ENCODE measurements at places on chromosomes 2 and 18.

DNA sequence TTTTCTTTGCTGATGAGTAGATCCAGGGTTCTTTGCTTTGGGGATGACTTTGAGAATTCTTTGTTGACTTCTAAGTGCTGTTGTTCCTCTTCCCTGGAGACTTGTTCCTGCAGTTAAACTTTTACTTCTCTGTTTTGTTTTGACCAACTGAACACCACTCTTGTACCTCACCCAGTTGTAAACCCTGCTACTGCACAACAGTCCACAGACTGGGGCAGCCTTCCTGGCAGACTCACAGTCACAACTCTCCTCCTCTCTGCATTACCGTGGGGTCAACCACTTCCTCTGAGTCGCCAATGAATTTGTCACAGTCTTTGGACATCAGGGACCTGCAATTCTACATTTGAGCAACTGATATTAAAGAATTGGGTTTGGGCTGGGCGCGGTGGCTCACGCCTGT lies 3.8 kb upstream of the SLC8A1 start:
- no peak for DNase-seq

DNA sequence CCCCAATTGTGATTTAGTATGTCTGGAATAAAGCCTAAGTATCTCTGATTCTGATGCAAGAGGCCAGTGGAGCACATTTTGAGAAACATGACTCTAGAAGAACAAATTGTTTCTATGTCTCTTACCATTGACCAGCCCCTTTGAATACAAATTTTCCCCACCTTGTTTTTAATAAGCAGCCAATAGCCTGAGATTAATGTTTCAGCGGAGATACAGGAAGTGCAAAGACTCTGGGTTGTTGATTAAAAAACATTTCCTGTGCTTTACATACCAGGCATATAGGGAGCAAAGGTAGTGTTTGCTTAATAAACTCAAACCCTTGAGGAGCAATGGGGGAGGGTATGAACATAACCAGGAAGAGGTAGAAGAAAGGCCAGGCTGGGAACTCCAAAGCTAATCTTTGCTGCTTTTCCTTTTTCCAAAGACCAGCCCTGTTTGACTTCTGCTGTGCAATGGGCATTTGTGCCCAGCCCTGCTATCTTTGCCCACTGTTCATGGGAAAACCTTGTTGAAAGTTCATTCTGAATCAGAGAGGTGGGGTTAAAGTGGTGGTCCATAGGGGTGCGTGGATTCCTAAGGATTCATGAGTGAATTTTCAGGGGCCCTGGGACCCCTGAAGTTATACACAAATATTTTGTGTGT lies 29.3 kb downstream of the UPP2 start:
- DNase-seq, result no peak

GRCh38 chr2:156349161-156349560 lies 16.6 kb upstream of the NR4A2 start:
- DNase-seq, result no peak

DNA sequence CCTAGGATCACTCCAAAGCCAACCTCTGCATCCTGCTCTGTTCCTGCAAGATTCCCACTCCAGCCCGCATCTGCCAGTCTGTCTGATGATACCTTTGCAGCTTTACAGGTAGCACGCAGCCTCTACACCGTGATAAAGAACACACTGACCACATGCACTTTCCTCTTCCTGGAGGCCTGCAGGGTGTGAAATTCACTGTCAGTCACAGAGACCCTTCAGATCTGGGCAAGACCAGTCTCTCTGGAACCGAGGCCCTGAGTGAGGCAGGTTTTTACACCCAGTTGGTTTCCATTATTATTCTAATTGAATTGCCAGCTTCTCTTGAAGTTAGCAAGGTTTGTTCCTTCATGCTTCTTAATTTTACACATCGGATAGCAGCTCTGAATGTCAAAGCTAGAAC lies 30.5 kb upstream of the TWIST2 start:
- no peak for DNase-seq

- no peak for DNase-seq
Measured at GRCh38 chr2:140136366-140136765, 1356.2 kb upstream of the NXPH2 start.

- DNase-seq, result no peak
Measured at GRCh38 chr2:30732376-30732775, 74.9 kb downstream of the CAPN13 start.

- DNase-seq, result no peak
Measured at GRCh38 chr2:42369532-42370229, 8.7 kb upstream of the COX7A2L start.

- DNase-seq, result no peak
Measured at GRCh38 chr2:44959855-44960254, 18.4 kb downstream of the SIX3 start.

- DNase-seq, result no peak
Measured at GRCh38 chr18:69978732-69979715, 31.4 kb upstream of the CD226 start.

GRCh38 chr2:228938629-228939028 lies 332.5 kb downstream of the PID1 start:
- DNase-seq, result no peak

GRCh38 chr2:75007819-75008218 lies 49.4 kb downstream of the POLE4 start:
- DNase-seq, result no peak

GRCh38 chr2:147933931-147934330 lies 86.6 kb downstream of the ORC4 start:
- no peak for DNase-seq

DNA sequence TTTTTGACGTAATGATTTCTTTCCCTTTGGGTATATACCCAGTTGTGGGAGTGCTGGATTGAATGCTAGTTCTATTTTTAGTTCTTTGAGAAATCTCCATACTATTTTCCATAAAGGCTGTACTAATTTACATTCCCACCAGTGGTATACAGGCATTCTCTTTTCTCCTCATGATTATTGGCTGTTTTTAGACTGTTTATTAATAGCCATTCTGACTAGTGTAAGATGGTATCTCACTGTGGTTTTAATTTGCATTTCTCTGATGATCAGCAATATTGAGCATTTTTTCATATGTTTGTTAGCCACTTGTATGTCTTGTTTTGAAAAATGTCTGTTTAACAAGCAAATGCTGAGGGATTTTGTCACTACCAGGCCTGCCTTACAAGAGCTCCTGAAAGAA lies 9.2 kb upstream of the CD28 start:
- no peak for DNase-seq

- no peak for DNase-seq
Measured at GRCh38 chr2:168920504-168921157, 19.5 kb downstream of the G6PC2 start.

- no peak for DNase-seq
Measured at GRCh38 chr2:118224895-118225311, 136.6 kb downstream of the INSIG2 start.

DNA sequence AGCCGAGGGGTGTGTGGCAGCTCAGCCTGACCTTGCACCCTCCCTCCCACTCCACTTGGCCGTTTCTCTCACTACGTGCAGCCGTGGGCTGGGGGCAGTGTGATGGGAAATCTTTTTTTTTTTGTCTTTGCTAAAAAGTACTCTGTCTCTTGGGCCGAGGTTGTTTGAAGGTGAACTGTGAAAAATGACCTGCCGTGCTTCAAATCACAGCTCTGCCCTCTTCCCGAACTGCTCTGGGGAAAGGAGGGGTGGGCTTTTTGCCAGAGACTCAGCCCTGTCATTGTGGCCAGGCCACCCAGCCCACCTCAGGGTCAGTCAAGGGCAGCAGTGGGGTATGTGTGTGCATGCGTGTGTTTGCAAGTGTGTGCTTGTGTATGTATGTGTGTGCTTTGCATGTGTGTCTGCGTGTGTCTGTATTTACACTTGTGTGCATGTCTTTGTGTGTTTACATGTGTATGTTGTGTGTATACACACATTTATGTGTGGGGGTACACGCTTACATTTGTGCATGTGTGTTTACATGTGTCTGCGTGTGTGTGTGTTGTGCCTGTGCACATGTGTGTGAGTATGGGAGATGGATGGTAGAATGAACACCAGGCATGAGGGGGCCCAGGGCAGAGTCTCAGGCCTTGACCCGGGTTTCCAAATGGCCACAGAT lies 61.3 kb upstream of the HAAO start:
- no peak for DNase-seq

DNA sequence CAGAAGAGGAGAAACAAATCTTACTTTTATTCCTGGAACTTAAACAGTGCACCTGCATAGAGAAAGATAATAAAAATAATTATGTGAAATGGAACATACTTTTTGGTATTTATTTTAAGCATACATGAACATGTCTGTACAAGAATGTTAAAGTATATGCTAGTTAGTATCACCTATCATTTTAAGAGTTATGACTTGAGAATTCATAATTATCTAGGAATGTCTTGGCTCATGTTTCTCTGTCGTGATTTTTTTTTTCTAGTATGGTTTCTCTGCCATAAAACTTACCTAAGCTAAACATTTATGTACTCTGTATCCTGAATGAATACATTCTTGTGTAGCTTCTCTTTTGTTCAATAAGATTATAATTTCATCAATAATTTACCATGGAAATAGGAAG lies 4.2 kb downstream of the SERPINB7 start:
- no peak for DNase-seq

- DNase-seq, result no peak
Measured at GRCh38 chr18:48066225-48066652, 135.8 kb upstream of the SMAD2 start.

DNA sequence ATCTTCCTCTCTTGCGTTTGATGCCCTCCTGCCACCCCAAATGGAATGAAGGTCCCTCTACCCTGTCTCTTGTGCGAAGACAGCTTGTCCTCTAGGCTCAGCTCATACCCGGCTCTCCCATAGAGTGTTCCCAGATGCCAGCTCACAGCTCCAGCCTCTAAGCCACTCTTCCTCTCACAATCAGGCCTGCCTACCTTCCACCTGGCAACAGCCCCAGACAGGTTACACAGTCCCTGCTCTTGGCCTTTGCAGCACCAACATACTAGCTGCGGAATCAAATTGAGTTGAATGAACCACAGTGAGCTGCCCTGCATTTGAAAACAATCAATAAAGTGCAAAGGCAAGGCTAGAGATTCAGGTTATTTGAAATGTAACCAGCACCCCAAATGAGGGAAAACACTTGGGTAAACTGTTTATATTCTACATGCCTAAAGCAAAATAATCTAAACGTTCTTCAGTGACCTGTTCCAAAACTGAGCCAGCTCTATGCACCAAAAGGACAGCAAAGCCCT lies 105.1 kb downstream of the COL4A4 start:
- DNase-seq, result no peak

DNA sequence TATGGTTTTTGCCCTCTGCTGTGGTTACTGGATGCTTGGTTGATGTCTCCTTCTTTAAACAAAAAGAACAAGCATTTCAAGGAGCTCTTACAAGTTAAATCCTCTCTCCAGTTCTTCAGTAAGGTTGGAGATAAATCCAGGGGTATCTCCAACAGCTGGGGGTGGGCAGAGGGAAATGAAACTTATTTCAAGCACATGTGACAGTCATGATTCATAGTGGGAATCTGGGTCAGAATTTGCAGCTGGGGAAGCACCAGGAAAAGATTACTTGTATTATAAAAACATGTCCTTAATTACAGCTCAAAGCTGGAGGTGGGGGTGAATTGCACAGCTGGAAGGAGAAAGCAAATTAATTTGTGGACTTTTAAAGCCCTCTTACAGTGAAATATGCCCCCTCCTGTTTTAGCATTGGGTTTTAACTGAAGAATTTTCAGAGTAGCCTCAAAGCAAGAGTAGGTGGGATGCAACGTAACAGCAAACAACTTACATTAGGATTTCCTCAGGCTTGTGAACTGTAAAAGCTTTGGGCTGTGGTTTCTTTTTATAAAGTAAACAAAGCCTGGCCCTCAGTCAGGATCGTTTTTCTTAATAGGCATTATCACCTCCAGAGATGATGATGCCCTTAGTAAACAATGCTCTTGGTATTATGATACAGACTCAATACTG lies 596.4 kb downstream of the NYAP2 start:
- no peak for DNase-seq

Data from iPS DF 19.7 (cell line).